ENCODE measurements at places on chromosomes 16 and 17. TPM values are rescaled to one million over a fixed set of nuclear protein-coding genes. Genes with fewer than 3 reads are reported as not detected.

ITGB4 gene
- 0.12 TPM for polyA plus RNA-seq

ITGAL gene
- 110 TPM for polyA plus RNA-seq

CCDC200 gene
- 0.16 TPM for polyA plus RNA-seq

KRT12 gene
- not detected for polyA plus RNA-seq

TMEM88 gene
- polyA plus RNA-seq = 15.9 TPM

SLC38A8 gene
- not detected for polyA plus RNA-seq

TBC1D3K gene
- polyA plus RNA-seq = not detected

DYNLRB2 gene
- polyA plus RNA-seq = not detected

PRR35 gene
- polyA plus RNA-seq = not detected

NOXO1 gene
- polyA plus RNA-seq = 0.30 TPM

KRTAP2-2 gene
- not detected for polyA plus RNA-seq

HASPIN gene
- polyA plus RNA-seq = 0.28 TPM

CCDC144A gene
- polyA plus RNA-seq = not detected

EIF5A gene
- 769 TPM for polyA plus RNA-seq

Measured in B cell (primary cell).